DMS79 (cell line): ENCODE measurements at places on chromosomes 5 and 9.

GRCh38 chr5:141814064-141814964, 63.9 kb downstream of the PCDH1 start:
- no peak for DNase-seq

- no peak for DNase-seq
Measured at GRCh38 chr9:98481676-98482075, 226.2 kb upstream of the TBC1D2 start.

DNA sequence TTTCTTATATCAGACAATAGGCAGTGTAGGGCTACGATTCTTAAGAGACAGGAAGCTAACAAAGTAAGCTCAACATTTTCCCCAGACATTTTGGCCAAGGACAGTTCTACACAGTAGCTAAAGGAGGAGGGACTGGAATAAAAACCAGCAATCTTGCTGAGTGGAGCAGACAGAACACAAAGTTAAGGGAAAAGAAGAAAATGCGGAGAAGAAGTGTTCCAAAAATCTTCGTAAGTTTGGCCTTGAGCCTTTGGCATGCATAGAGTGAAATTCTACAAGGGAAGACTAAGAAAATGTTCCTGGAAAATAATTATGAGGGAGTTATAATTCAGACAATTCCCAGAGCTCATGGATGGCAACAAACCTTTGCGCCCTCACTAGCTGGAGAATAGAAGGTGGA, 748.0 kb upstream of the CTNND2 start:
- no peak for DNase-seq

DNA sequence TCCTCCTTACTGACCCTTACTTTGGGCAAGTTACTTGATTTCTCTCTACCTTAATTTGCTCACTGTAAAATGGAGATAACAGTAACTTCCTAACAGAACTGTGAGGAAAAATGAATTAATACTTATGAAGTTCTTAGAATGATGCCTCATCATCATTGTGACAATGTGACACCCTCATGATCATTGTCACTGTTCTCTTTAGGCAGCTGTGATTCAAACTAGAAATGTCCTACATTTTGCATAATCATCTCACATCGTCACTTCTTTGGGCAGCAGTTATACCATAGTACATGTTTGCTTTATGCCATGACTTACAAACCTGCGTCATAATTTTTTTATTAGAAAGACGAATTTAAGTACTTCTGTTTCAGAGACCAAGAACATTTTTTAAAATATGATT, 9.7 kb downstream of the SLC30A5 start:
- no peak for DNase-seq

DNA sequence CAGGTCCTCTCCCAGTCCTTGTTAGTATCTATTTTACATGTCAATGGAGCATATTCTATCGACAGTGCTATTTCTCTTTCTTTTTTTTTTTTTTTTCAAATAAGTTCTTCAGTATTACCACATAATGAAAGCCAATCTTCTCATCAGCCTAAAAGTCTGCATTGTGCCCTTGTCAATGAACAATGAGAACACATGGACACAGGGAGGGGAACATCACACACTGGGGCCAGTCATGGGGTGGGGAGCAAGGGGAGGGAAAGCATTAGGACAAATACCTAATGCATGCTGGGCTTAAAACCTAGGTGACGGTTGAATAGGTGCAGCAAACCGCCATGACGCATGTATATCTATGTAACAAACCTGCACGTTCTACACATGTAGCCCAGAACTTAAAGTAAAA, 47.7 kb upstream of the TEX48 start:
- DNase-seq, result no peak

- DNase-seq, result peak; percentile 1
Measured at GRCh38 chr5:179879690-179880010, 21.0 kb upstream of the MRNIP start.

GRCh38 chr9:14136047-14136635, 177.8 kb downstream of the NFIB start:
- DNase-seq, result peak; percentile 84

- no peak for DNase-seq
Measured at GRCh38 chr5:62896121-62896893, 317.7 kb downstream of the LRRC70 start.
